ENCODE measurements at places on chromosomes 7 and 10.

- DNase-seq = peak; percentile 95
Observed at GRCh38 chr7:55133630-55134358, 115.0 kb downstream of the EGFR start.

DNA sequence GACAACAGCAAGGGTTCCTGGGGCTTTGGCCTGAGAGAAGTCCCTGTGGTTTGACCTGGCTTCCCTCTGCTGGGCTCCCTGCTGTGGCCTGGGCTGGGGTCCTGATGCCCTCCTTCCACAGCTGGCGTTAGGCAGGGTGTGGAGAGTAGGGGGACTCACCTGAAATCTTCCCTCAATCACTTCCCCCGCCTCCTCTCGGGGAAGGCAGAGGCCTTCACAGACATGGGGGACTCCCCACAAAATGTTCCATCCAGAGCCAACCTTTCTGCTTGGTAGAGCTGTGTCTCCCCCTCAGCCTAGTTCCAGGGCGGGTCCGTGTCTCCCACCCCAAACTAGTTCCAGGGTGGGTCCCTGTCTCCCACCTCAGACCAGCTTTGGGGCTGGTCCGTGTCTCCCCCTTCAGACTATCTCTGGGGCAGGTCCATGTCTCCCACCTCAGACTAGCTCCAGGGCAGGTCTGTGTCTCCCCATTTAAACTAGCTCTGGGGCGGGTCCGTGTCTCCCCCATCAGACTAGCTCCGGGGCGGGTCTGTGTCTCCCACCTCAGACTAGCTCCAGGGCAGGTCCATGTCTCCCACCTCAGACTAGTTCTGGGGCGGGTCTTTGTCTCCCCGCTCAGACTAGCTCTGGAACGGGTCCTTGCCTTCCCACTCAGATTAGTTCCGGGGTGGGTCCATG, 2.2 kb downstream of the PVRIG start:
- DNase-seq = no peak

GRCh38 chr10:4941540-4942330, 21.5 kb upstream of the AKR1C1 start:
- DNase-seq = no peak

- DNase-seq = no peak
Observed at GRCh38 chr7:49483142-49483541, 290.3 kb upstream of the VWC2 start.

DNA sequence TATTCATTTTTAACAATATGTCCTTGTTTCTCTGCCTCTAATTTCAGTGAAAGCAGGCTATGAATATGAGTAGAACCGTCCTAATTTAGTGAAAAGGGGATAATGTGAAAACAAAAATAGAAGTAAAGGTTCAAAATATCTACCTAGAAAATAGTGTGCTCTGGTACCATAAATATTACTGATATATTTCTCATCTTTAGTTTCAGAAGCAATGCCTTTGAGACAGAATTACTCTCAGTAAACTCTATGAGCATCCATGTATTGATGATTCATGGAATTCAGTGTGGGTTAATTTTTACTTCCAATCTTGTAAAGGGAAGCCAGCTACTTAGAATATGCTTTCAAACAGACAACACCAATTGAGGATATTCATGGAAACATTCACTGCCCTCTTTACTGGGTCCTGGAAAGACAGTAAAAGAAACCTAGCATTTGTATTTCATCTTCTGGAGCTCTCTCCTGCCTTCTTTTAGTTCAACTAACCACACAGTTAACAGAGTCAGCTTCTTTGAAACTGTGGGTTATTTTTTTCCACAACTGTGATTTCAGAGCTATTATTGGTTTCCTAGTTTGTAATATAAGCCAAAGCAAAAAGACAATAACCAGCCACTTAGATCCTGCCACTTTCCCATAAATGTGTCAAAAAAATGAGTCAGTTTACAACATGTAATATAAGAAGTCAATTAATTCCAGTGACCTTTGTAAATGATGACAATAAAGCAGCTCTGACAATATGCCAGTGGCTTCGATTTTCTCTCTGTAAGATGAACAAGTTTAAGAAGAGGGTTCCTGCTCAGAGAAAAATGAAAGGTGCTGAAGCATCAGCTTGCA, 1.7 kb downstream of the LRRN3 start:
- DNase-seq = no peak

GRCh38 chr7:5418285-5418582, 5.4 kb downstream of the TNRC18 start:
- DNase-seq = no peak

GRCh38 chr7:117808341-117808757, 64.9 kb downstream of the CTTNBP2 start:
- no peak for DNase-seq

- DNase-seq = no peak
Observed at GRCh38 chr10:127649642-127650041, 87.3 kb upstream of the FOXI2 start.

GRCh38 chr7:9718071-9718661, 1255.5 kb upstream of the PHF14 start:
- DNase-seq = no peak

DNA sequence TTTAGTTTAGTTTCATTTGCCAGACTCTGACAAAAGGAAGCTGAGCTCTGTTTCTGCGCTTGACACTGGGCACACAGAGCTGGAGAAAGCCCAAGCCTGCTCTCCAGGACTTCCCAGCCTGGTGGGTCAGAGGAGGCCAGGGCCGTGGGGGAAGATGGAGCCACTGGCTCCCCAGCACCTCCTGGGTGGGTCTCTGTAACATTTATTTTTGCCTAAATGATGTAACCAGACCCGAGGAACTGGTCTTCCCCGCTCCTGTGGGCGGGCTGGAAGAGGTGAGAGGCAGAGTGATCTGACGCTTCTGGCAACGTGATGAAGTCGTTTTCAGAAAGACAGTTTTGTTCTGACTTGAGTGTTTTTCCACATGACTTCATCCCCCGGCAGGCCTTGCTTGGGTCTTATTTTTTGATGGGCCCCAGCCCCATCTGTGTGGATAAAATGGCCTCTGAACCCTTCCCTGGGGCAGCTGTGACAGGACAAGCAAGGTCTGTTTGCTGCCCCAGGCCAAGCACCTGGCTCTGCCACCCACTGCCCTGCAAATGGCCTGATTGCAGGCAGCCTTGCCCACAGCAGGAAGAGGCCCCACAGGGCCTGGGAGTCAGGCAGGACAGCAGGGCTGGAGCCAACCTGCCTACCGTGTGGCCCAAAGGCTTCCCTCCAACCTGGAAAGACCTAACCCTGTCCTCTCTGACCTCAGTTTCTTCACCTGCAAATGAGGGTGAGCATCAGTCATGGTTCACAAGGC, 304.9 kb upstream of the ZMIZ1 start:
- no peak for DNase-seq

DNA sequence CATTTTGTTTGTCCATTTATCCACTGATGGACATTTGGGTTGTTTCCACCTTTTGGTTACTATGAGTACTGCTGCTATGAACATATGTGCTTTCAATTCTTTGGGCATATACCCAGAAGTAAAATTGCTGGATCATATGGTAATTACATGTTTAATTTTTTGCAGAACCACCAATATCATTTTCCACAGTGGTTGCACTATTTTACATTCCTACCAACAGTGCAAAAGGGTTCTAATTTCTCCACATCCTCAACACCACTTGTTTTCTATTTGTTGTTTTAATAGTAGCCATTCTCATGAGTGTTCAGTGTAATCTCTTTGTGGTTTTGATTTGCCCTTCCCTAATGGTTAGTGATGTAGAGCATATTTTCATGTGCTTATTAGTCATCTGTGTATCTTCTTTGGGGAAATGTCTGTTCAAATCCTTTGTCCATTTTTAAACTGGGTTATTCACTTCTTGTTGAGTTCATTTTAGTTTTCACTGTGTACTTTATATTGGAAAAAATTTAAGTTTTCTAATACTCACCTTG, 101.9 kb downstream of the HIBADH start:
- DNase-seq = peak; percentile 41
